ENCODE measurements at places on chromosomes 11 and 22.

GRCh38 chr11:131760091-131761061 is 390.0 kb downstream of the NTM start:
- no peak for DNase-seq

GRCh38 chr11:62719302-62719978 is 7.8 kb downstream of the HNRNPUL2 start:
- no peak for DNase-seq

GRCh38 chr11:128336203-128336602 is 251.2 kb downstream of the ETS1 start:
- DNase-seq, result no peak

- DNase-seq, result peak; percentile 15
These were observed 66.5 kb downstream of the GGTLC2 start for GRCh38 chr22:22710719-22711531.

- no peak for DNase-seq
These were observed 346.0 kb upstream of the C11orf87 start for GRCh38 chr11:109075976-109076375.

GRCh38 chr22:24146194-24146616 is 35.1 kb upstream of the SUSD2 start:
- DNase-seq, result peak; percentile 84

GRCh38 chr22:29167032-29167911 is 38.4 kb upstream of the EMID1 start:
- no peak for DNase-seq

DNA sequence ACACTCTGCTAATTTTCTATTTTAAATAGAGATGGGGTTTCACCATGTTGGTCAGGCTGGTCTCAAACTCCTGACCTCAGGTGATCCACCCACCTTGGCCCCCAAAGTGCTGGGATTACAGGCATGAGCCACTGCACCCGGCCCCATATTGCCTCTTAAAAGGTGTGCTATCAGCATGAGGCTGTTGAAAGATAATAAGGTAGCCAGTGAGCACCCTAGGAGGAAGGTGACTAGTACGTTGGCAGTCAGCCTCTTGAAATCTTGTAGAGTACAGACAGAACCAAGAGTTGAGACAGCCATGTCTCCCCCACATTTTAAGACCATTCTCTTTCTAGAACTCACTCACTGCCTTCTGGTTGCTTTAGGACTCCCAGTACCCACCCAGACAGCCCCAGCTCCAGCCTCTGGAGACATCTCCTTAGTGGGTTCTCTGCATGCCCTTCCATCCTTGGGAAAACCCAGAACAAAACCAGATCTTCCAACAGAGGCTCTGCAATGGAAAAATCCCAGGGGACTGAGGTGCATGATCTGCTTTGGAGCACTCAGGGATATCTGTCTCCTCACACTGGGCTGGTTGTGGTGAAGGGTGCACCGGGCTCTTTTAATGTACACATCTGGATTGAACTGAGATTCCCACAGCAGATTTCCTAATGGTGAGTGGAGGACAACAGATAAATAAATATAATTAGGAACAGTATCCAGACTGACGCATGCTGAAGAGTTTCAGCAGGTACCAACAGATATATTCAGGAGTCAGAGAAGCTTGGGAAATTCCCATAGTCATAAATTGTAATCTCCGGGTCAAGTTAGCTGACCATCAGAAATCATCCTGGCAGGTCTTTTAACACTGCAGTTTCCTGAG is 49.4 kb downstream of the LRRC74B start:
- DNase-seq, result no peak

GRCh38 chr22:41683616-41684015 is 5.1 kb downstream of the SNU13 start:
- no peak for DNase-seq

DNA sequence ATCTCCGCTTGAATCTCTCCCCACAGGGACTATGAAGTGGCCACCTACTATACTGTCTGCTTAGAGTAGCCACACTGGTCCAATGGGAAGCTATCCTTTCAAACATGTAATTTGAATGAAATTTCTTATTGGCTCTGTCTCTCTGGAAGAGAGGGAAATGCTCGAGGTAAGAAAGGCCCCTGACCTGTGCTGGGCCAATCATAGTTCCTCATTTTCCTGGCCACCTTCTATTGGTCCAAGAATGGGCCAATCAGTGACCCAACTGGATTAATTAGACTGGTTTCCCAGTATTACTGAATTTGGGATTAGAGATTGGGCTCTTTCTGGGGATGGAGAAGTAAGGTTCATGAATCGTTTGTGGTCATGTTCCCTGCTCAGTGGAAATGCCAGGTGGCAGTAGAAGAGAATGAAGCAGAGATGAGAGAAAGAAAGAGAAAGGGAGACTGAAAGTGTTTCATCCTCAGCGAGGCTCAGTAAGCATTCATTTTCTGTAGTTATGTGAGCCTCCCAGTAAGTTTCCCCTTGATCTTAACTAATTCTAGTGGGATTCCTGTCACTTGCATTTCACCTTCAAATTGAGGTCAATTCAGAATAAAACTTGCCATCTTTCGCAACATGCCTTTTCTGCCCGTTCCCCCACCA is 8.4 kb upstream of the MMP20 start:
- DNase-seq, result no peak

DNA sequence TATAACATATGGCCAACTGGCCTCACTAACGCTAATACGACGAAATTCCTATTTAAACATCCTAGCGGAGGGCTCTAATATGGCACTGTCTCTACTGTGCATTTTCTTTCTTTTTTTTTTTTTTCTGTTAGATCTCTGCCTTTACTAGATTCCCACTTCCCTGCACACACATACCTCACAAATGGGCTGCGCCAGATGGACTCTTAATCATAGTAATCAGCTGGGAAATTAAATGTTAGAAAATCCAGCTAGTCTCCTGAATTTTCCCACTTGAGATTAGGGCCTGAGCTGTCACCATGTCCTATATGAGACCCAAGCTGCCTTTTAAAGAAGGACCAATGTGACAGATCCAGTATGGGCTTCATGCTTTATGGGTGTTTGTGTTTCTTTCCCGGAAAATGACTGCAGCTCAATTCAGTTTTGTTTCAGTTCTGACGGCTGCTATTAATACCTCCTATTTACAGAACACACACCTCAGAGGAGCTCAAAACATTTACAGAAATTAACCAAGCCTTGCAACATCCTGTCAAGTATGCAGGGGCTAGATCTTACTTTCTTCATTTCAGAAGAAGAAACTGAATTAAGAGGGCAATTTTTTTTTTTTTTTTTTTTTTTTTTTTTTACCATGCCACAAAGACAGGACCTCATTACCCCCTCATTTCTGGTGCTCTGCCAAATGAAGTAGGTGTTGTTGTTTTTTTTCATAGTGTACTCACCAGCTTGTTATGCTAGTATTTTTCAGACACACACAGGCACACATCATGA is 49.8 kb upstream of the BLID start:
- DNase-seq, result no peak

DNA sequence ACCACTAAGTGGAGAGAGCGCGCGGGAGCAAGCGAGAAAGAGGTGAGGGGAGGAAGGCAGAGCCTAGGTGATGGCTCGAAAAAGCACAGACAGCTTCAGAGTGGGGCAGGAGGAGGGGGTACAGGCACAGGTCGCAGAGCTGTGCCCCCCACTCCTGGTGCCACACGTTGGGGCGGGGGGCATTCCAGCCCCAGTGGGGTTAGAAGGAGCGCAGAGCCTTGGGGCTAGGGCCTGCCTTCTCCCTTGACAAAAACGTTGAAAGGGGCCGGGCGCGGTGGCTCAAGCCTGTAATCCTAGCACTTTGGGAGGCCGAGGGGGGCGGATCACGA is 41.6 kb upstream of the ISX start:
- no peak for DNase-seq

DNA sequence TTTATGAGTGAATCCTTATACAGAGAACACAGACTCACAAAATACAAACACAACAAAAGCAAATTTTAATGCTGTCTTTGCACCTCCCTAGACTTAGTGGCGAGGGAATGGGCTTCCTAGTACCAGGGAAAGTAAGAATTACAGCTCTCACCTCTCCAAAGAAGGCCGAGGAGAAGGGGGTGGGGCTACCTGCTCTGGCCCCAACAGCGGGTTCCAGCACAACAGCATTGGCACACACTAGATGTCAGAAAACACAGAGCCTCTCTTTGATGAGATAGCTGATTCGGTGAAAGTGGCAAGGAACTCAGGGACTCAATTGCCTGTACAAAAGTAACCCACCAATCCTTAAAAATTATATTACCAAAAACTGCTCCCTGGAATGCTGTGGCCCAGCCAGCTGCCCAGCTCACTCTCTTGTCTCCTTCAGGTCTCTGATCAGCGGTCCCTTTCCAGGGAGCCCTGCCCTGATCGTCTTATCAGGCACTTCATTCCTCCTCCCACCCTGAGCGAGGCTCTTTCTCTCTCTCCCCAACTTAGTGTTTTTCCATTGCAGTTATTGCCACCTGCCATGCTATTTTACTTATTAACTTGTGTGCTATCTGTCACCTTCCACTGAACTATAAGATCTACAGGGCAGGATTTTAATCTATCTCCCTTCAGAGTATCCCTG is 30.7 kb downstream of the SPON1 start:
- no peak for DNase-seq

DNA sequence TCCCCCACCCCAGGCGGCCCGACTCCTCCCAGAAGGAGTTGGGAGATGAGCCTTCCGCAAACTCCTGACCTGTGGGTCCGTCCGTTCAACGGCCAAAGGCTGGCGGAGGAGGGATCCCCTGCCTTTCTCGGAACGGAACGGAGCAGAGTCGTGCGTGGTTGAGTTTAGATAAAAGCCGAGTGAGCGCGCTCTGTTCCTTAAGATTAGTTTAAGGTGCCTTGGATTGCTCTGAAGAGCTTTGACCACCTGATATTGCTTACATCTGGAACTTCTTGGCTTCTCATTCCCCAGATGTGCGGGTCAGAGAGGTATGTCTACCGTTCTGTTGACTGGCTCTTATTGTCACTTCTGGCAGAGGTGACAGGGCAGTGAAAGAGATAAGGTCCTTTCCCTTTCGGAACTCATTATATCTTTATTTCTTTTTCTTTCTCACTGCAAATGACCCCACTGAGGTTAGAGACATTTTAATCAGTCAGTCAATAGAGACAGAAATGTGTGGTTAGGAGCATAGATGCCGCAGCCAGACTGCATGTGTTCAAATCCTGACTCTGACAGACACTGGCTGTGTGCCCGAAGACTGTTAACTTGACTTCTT is at the start of gene TRIM6:
Gene TRIM6 (plus strand): TSS at position 31 of the 595 bp plus-strand sequence. CDS start 261 bp downstream, at position 292.
- DNase-seq, result no peak

DNA sequence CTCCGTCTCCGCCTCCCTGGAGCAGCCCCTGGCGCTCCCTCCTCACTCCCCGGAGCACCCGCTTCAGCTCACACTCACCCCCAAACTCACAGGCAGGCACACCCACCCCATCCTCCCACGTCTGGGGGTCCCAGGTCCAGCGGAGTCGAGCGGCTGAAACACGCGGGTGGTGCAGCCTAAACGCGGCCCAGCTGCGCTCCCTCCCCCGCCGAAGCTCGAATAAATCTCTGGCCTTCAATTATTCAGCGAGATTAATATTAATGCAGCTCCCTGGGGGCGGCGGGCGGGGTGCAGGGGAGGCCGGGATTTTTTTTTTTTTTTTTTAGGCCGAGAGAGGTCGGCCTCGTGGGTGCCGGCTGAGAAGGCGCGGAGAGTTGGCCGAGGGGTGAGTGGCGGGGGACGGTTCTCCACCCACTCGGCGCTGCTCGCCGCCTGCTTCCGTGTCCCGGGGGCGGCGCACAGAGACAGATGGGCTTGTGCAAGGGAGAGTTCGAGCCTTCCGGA is 524 bp upstream of the SLC1A2 start:
- no peak for DNase-seq

Data from NCI-H2029 (cell line).